ENCODE measurements at places on chromosomes 11 and 22.

DNA sequence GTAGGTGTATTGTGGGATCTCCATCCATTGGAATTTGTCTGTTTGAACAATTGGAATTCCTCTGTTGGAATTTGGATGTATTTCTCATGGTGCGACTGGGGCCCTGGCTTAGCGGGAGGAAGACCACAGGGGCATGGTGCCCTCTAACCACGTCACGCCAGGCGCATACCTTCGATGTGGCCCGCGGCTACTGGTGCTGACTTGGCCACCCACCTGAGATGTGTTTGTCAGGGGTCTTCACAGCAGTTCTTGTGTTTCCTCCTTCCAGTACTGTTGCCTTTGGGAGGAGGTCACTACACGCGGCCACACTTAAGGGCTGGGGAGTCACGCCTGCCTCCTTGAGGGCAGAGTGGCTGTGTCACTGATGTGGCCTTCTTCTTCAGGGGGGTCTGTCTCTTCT is 36.6 kb upstream of the GRAMD4 start:
- no peak for DNase-seq

DNA sequence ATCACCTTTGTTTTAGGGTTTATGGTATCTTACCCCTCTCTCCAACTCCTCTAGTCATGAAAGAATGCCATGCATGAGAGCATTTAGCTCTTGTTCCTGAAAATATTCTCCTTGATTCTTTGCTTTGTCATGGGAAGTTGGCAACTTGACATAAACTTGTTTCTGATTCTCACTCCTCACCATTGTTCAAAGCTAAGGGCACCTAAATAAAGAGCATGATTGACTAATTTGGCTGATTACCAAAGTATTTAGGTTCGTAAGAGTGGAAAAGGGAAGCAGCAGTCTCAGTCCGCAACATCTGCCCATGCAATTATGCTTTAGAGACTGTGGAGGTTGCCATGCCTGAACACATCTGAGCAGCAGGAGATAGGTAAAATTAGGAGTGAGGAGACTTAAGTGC is 26.4 kb downstream of the OR52K1 start:
- no peak for DNase-seq

DNA sequence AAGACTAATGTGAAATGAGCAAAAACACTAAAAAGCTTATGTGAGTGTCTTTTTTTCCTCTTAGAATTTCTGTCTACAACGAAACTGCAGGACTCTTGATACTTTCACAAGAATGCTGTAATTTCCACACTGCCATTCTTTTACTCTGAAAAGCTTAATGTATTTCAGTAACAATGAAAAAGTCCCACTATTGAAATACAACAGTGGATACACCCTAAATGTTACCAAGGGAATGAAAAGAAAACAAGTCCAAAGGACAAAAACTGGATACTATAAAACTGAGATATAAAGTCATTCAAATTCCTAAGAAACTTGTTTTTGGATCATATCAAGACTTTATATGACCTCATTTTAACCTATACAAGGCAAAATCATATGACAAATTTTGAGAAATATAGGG is 77.4 kb downstream of the SOX6 start:
- no peak for DNase-seq

- DNase-seq = no peak
These were observed 390.0 kb upstream of the CNTN5 start for GRCh38 chr11:98630736-98631135.

GRCh38 chr11:86115542-86116385 is 46.9 kb upstream of the PICALM start:
- DNase-seq = no peak

- no peak for DNase-seq
These were observed 312.3 kb downstream of the MN1 start for GRCh38 chr22:27489178-27489675.

DNA sequence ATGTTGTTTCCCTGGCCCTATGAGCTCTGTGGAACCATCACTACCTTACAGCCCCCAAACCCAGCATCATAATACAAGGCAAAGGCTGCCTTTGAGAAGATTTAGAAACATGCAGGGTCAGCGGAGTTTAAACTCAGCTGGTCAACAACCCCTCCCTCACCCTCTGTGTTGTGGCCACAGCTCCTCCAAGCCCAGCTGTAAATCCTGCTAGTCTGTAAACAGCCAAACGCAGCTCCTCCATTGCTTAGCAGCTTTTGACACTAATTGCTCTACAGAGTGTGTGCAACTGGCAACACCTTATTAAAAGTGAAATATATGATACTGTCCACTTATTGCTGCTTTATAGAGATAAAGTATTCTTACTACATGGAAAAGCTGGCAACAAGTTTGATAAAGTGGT is 29.1 kb downstream of the OPCML start:
- DNase-seq = no peak

All from GM12878 (cell line).